Astrocyte (in vitro differentiated cells and primary cell): ENCODE measurements at places on chromosomes 2 and 18.
A peak's percentile ranks its signal among the peaks of the same experiment; 100 is the strongest.

DNA sequence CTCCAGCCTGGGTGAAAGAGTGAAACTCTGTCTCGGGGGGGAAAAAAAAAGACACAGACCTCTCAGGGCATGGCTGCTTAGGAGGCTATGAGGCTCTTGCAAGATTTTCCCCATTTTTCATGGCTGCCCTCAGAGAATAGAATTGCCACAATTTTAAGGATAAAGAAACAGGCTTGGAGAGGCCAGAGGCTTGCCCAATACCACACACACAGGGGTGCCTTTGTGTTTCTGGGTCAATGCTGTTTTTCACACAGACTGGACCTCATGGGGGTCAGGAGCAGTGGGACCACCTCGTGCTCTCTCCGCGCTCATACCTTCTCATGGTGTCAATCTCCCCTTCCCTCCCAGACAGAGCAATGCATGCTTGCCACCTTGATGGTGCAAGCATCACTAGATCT is 65.4 kb upstream of the ST3GAL5 start:
- DNase-seq = no peak

GRCh38 chr2:210577263-210578071 is 21.1 kb downstream of the CPS1 start:
- DNase-seq = peak; percentile 30

DNA sequence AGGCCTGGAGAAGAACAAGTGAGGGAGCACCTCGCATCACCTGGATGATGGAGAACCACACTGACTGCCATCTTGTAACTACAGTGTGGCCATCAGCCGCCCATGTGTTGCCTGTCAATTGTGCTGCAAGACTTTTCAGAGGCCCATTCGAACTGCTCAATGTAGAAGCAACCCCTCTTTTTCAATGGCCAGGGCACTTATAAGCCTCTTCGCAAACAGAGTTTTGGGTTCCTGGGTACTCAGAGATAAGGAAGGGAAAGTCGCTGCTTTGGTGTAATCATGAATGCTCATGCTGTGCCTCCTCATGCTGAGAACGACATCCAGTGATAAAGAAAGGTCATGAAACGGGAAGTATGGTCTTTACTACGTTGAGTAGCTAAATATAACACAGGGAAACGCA is 143.9 kb upstream of the SLC39A10 start:
- no peak for DNase-seq

DNA sequence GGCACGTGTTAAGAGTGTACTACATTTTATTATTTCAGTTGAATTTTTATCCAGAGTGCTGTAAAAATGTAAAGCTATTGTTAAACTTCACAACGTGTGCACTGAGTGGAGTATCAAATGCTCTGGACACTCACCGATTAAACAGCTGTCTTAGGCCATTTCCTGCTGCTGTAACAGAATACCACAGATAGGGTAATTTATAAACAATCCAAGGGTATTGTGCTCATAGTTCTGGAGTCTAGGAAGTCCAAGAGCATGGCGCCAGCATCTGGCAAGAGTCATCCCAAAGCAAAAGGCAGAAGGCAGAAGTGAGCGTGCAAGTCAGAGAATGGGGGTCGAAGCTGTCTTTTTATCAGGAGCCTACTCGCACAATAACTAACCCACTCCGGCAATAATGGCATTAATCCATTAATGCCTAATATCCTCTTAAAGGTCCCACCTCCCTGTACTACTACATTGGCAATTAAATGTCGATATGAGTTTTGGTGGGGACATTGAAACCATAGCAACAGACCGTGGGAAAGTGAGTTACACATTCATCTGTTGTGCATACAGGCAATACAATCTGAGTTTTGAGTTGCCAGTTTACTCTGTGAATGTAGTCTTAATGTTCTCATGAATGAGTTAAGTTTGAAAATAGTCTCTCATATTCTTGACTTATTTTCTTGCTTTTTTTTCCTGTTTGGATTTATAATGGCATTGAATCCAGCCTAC is 64.8 kb downstream of the ARMC9 start:
- peak; percentile 23 for DNase-seq

DNA sequence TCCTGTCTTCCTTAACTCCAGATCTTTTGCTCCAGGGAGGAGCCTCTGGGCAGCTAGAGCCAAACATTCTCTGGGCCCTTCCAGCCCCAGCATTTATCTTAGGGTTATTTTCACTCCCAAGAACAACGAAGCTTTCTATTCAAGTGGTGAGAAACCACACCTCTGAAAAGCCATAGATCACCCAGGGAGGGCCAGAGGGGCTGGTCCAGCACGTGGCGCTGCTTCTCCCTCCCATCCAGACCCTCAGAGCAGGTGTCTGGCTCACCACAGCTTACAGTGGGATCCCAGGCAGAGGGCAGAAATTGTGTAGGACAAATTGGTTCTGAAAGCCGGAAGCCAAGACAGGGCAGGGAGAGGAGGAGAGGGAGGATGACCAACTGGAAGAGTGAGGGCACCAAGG is 74.0 kb upstream of the PKDCC start:
- no peak for DNase-seq

- DNase-seq = peak; percentile 95
Measured at GRCh38 chr2:20356042-20356441, 5.4 kb upstream of the PUM2 start.

GRCh38 chr2:54613794-54614257 is 109.6 kb upstream of the EML6 start:
- peak; percentile 83 for DNase-seq

GRCh38 chr18:79873449-79874110 is 75.8 kb downstream of the KCNG2 start:
- no peak for DNase-seq

GRCh38 chr2:6955511-6956136 is 38.4 kb downstream of the RNF144A start:
- DNase-seq = no peak

- no peak for DNase-seq
Measured at GRCh38 chr2:171158790-171159371, 1.8 kb downstream of the TLK1 start.

GRCh38 chr2:165950438-165950837 is 3.1 kb downstream of the TTC21B start:
- DNase-seq = no peak

DNA sequence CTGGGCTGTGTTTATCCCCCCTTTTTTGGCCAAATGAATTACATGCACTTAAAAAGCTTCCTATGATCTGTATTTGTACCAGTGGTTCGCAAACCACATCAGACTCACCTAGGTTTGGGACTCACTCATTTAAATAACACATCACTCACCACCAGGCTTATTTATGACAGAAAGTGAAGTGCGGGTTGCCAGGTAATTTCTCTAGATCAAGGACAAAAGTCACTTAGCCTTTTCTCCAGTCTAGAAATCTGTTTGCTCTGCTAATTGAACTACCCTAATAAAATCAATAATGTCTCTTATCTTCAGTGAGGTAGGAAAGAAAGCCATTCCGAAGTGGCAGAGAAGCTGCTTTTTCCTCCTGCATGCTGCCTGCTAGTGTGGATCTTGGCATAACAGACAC is 88.1 kb upstream of the SLC8A1 start:
- DNase-seq = no peak

- DNase-seq = no peak
Measured at GRCh38 chr18:52624702-52625101, 284.7 kb downstream of the DCC start.

- DNase-seq = peak; percentile 88
Measured at GRCh38 chr2:121736462-121737336, at the start of gene NIFK. Gene NIFK, minus strand, starts transcription at chr2:121736875. Its CDS starts 25 bp downstream, at chr2:121736850.

DNA sequence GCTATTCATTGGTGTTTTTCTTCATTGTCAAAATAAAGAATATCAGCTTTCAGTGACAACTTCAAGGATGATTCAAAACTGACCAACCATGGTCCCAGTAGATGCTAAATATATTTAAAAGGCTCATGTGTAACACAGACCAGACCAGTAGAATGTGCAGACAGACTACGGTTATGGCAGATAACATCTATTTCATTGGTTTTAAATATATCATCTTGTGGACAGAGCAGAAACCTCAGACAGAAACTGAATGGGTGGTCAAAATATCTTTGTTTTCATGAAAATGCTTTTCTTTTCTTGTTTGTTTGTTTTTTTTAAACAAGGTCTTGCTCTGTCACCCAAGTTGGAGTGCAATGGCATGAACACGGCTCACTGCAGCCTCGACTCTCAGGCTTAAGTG is 107.4 kb upstream of the CREB1 start:
- no peak for DNase-seq

DNA sequence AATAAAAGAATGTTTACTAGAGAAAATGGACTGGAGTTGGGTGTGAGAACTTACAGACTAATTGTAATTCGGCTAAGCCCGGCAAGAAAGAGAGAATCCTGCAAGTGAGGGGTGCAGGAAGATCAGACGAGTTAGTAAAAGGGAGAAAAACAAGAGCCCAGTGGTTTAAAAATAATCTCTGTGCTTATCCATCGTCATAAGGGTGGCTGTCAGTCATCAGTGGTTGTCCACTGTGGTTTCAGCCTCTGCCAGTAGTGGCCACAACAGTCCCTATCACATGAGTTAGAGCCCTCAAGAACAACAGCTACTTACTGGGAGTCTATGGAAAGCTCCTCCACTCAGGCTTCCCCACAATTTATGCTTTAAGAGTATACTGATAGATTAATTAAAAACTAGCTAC is 239.8 kb downstream of the SETBP1 start:
- peak; percentile 47 for DNase-seq

- DNase-seq = peak; percentile 96
Measured at GRCh38 chr18:9782073-9782857, 74.2 kb downstream of the RAB31 start.

DNA sequence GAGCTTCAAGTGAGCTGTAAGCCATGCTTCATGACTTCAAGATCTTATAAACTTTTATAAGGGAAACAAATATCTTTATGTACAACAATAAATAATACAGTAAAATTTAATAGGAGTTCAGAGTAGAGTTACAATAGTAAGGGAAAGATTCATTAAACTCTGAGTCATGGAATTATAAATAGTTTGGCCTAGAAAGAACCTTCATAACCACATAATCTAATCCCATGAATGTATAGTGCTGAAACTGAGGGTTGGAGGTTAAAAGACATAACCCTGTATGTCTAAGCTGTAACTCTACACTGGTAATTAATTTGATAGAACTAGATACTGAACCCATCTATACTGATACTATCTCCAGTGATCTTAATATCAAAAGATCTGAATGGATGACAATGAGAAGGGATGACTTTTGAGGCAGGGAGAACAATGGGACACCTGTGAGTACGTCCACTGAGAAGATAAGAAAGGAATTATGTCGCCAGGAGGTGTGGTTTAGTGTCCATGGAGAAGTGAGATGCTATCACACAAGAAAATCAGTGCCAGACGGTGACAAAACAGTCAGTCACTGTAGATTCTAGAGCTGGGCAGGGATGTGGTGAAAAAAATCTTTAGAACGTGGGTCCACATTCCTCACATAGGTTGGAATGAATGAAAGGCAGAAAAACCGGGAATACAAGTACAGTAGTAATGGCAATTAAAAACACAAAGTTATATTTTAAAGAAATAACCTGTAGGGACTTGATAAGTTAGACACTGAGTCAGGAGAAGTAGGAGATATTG is 1.1 kb downstream of the IL1F10 start:
- no peak for DNase-seq

GRCh38 chr18:44709307-44710126 is 28.8 kb downstream of the SETBP1 start:
- DNase-seq = no peak

DNA sequence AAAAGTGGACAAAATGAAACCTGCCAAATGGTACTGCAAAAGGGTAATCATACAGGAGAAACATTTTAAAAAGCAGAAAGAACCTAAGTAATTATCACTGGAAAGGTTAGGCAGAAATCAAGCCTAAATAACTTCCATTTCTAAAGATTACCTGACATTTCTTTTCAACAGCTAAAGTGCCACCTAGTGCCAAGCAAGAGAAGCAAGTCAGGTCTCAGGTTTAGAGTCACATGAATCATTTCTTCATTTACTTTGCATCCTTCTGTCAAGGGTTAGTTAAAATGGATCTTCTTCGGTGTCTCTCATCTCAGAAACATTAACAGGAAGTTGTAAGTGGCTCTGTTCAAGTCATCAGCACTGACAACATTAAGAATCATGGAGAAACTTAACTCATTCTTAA is 90.3 kb downstream of the AKAIN1 start:
- no peak for DNase-seq

- no peak for DNase-seq
Measured at GRCh38 chr18:37846996-37847395, 281.4 kb upstream of the CELF4 start.

DNA sequence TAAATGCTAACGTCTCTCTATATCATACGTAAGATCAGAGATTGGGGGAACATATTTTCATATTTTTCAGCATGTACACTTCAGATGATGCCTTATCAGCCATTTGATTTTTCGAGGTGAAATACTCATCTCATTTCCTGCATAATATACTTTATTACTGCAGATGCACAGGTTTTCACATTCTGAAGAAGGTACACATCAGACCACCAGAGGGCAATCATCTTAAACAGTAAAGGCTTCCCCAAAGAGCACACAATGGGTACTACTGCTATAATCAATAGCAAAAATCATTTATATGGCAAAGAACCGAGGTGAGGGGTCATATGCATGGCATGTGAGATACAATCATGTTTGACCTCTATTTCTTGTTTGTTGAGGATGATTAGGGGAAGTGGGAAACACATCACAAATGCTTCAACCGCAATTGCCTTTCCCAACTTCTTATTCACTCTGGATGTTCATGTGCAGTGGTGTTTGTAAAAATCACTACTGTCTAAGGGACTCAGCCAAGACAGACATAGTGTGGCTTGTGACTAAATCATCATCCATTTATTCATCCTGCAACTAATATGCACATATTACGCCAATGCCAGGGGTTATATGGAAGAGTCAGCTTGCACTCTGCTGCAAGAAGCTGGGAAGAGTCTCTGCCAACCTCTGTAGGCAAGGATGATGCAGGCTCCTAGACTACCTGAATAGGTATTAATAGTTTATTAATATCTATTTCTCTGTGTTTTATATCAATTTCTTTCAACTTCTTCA is 118.7 kb downstream of the EPB41L3 start:
- peak; percentile 36 for DNase-seq

- no peak for DNase-seq
Measured at GRCh38 chr18:79553696-79554095, 125.9 kb upstream of the CTDP1 start.
